ENCODE measurements at places on chromosomes 6 and 20. TPM values are rescaled to one million over a fixed set of nuclear protein-coding genes. Genes with fewer than 3 reads are reported as not detected.

MEI4 gene
- not detected for total RNA-seq

DNA sequence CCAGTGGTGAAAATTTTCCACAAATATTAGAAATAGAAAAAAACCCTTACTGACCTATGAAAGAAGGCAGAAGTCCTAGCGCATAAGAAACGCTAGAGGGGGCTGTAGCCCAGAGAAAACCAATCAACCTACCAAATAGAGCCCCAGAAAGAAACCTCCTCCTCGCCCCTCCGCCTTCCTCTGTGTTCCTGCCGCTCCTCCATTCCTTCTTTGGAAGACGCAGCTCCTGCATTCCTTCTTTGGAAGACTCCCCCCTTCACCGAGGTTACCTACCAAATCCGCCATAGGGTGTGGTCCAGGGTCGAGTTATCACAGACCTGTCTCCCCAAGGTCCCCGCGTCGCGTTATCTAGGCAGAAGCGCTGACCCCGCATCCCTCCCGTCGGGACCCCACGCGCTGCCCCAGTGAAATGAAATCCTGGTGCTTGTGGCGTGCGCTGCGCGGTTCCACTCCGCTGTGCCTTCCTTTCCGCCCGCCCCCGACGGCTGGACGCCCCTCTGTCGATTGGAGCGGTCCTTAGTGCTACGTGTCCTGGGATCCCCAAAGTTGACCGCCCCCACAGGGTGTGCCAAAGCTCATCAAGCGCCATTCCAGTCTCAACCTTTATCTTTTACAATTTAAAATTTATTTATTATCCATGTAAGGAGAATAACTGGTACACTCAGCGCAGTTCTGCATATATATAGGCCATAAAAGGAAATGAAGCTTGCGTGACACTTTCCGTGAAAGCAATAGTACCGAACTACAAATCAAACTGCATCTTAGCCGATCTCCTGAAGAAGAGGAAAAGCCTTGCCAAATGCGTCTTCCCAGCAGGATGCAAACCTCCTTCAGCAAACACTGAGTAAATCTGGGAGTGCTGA is 13.0 kb downstream of the RPP21 start:
- DNase-seq = peak; percentile 66

OR2J3 gene
- not detected for total RNA-seq

GRCh38 chr20:63546256-63546955 is 1.1 kb downstream of the SRMS start:
- no peak for DNase-seq

- no peak for DNase-seq
These were observed 853.0 kb upstream of the EPHA7 start for GRCh38 chr6:94272327-94272726.

DNA sequence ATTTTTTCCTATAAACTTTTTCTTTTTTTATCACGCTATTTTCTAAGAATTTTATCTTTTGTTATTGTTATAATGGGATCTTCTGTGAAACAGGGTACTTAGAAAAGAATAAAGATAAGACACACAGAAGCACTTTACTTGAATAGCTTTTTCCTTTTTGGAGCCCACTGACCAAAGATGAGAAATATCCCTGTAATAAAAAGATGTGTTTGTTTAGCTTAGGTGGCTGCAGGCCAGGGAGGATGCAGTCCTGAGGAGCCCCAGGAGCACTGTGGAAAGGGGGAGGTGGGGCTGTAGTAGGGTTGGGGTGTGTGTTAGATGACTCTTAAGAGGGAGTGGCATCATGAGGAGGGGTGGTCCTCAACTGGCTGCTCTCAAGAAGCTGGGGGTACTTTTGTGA is 128.6 kb downstream of the ARID1B start:
- DNase-seq = no peak

DNA sequence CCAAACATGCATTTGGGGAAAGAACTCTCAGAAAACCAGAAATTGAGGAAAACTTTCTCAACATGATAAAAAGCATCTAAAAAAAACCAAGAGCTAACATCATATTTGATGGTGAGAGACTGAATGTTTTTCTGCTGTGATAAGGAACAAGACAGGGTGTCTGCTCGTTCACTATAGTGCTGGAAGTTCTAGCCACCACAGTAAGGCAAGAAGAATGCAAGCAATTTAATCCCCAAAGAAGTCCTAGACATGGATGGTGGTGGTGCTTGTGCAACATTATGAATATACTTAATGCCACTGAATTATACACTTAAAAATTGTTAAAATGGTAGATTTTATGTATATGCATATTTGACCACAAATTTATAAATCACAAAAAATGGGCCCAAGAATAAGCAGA is 53.4 kb downstream of the LYRM2 start:
- no peak for DNase-seq

VWA7 gene
- not detected for total RNA-seq

GPANK1 gene
- 31.2 TPM for total RNA-seq

TRERF1 gene
- total RNA-seq = 4.0 TPM

C20orf96 gene
- 2.8 TPM for total RNA-seq

DNA sequence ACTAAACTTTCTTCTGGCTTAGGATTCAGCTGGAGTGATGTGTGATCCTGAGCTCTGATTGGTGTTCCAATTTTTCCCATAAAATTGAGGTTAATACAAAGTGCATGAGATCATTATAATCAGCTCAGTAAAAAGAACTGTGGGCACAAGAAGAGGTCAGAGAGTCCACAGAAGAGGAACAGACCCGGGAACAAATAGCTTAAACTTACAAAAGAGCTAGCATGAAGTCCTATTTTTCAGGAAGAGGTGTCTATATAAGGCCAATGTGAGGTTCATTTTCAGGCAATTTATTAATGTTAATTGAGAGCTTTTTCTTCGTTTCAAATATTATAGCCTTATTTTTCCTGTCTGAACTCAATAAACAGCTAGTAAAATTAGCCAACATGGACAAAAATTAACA is 26.9 kb upstream of the STX11 start:
- no peak for DNase-seq

XKR7 gene
- under 0.01 TPM for total RNA-seq

DNA sequence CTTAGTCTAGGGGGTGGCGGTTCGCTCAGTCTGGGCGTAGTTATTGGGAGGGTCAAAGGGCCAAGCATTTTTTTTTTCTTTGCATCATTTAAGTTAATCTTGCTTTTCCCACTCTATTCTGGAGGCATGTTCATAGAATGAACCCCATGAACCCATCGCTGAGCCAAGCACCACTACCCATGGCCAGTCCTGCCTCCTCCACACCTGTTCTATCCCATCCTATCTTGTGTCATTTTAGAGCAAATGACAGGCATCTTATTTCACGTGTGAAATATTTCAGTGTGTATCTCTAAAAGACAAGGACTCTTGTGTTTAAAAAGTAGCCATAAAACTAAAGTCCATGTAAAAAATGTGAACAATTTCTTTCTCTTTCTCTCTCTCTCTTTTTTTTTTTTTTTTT is 13.9 kb downstream of the SRC start:
- peak; percentile 60 for DNase-seq

DNA sequence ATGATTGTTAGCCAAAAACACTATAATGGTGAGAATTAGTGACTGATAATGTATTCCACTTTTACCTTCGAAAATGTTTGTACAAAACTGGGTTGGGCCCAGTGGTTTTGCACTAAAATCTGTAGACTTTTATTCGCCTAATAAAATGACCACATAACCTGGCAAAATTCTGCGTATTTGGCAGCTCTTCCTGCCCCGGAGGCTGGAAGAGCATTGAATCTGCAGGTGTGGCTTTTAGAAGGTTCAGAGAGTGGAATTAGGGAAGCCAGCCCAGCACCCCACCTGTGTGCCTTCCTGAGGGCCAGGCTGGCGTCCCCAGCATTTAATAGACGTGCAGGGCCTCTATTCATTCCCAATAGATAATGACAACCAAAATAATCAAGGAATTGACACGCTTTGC is 256.7 kb downstream of the UST start:
- no peak for DNase-seq

DNA sequence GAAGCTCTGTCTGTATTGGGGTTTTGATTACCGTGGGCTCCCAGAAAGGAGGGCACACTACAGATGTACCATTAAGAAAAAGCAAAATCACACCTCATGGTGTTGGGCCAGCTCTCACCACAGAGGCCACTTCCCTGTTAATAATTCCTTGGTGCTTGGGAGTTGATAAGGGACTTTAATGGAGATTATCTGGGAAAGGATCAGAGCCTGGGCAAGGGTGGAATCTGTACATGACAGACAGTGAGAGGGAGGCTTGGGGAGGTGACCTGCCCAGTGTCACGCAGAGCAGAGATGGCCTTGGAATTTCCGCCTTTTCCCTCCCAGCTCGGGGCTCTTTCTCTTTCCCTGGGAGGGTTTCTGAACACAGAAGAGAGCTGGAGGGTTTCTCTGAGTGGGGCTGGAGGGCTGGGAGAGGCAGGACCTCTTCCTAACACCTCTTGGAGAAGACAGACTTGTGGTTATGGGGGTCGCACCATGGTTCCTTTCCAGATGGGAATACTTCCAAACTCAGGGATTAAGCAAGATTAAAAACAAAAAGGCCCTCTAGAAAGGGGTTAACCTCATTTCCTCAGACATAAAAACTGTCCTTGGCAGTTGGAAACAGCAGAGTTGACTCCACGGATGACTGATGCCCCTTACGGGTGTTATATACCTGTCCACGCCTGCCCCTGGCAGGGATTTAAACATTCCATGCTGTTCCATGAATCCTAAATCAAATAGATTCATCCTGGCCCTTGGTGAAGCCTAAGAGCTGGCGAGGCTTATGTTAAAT is 16.8 kb upstream of the KCNK16 start:
- DNase-seq = no peak

- DNase-seq = no peak
These were observed 5.9 kb downstream of the HCRTR2 start for GRCh38 chr6:55180258-55180657.

MYBL2 gene
- 22.2 TPM for total RNA-seq

DNA sequence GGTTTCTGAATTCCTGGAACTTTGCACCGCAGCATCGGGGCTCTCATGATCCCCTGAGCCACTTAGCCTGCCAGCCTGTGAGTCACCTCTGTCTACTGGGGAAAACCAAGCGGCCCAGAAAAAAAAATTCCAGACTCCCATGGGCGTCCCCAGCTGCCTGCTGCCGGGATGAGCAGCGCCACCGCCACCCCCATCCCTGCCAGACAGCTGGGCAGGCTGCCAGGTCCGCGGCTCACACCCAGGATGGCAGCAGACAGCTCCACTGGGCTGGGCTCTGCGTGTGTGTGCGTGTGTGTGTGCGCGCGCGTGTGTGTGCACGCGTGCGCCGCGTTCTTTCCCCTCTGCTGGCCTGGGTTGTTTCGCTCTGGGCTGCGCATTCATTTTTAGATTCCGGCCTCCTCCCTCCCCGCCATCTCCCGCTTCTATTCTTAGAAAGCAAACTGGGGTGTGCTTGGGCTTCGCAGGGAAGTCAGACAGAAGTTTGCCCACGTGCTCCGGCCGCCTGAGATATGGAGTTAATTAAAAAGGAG is 38.9 kb upstream of the PMEPA1 start:
- peak; percentile 89 for DNase-seq

GRCh38 chr6:47109281-47109680 is 67.1 kb upstream of the ADGRF1 start:
- no peak for DNase-seq

GRCh38 chr20:53795170-53795569 is 201.5 kb upstream of the ZNF217 start:
- DNase-seq = peak; percentile 26

DNA sequence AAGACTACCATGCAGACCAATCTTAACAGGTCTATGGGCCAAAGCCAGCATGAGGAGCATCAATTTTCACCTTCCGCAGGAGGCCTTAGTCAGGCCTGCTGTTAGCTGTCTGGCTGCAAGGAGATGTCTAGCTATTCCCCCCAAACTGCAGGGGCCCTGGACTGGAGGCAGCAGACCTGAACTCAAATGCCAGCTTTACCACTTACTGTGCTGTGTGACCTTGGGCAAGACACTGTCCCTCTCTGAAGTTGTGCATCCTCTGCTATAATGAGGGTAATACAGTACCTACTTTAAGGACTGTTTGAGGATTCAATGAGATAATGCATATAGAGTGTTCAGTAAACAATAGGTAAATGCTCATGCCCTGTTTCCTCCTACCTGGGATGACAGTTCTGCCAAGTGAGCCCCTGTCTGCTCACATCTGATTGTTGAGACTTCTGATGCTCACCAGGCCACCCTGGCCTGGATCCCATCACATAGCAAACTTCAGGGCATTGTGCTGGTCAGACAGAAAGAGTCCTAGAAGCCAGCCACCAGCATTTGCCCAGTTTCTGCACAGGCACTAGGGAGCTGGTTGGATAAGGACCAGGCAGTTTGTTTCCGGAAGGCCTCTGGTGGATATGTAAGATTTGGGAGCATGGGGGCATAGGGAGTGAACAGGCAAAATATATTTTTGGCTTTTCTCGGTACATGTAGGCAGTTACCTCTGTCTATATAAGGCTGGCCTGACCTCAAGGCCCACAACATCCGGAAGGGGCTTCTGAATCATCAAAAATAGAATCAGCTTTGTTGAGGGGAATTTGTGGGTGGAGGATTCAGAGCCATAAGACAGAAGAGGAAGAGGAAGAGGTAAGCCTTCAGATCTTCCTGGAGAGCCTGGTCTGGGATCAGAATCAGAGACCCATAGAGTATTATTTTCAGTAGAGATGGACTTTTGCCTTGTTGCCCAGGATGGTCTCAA is 2.3 kb upstream of the OCSTAMP start:
- no peak for DNase-seq

All from LHCN-M2 (cell line).